Gastrocnemius medialis (tissue), 4 donors: ENCODE measurements at places on chromosomes 7 and 10.

DNA sequence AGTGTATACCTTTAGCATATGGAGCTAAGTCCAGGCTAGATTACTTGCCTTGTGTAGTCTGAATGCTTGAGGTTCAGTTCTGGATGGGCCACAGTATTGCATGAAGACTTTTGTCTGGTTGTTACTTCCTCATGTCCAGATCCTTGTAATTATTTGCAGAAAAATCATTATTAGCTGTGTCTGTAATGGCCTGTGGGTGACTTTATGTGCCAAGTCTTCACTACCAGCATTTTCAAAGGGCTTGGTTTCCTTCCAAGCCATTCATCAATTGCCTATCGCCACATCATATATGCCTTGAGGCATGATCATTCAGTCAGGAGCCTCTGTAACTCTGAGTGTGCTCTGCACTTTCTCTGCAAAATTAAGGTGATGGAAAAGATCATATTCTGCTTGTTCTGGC is 13.8 kb upstream of the HDAC9 start:
- no peak for DNase-seq

DNA sequence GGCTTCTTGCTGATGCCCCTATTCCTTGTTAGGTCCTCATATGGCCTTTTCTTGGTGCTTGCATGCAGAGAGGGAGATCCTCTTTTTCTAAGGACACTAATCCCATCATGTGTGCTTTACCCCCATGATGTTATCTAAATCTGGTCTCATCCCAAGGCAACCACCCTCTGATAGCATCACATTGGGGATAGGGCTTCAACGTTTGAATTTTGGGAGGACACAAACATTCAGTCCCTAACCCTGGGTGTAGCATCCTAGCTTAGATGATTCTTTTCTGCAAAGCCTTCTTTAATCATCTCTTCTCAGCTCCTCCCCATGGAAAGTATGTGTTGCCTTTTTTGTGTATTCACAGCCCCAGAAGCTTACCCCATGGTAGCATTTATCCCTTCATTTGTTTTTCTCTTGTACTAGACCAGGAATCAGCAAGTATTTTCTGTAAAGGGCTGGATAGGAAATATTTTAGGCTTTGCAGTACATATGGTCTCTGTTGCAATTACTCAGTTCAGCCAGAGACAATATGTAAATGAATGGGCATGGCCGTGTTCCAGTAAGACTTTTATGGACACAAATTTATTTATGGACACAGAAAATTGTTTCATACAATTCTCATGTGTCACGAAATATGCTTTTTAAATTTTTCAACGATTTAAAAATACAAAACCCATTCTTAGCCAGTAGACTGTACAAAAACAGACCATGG is 101.5 kb upstream of the CSTF2T start:
- no peak for DNase-seq

DNA sequence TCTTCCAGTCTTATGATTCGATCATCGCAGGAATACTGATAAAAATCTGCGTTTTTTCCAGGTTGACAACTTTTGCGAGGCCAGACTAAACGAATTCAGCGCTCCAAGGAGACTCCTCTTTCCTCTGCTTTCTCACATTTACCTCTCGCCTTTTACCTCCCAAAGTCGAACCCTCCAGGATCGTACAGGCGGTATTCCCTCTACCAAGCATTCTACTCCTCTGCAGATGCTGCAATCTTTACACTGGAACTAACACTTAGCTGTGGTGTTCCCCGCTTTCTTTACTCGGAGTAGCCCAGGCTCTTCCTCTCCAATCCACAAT is 449 bp downstream of the NUDT5 start:
- DNase-seq, result no peak

DNA sequence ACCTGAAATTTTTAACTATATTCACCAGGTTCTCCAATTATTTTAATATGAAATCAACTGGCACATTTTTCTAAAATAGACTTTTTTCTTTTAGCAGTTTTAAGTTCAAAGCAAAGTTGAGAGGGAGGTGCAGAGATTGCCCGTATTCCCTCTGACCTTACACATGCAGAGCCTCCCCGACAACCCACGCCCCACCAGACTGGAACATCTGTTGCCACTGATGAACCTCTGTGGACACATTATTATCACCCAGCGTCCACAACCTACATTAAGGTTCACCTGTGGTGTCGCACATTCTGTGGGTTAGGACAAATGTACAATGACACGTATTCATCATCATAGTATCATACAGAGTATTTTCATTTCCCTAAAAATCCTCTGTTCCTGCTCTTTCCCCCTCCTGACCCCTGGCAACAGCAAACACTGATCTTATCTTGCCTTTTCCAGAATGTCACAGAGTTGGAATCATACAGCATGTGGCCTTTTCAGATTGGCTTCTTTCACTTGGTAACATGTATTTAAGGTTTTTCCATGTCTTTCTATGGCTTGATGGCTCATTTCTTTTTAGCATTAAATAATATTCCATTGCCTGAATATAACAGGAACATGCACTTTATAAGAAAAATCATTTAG is 37.1 kb downstream of the COBL start:
- DNase-seq, result no peak

DNA sequence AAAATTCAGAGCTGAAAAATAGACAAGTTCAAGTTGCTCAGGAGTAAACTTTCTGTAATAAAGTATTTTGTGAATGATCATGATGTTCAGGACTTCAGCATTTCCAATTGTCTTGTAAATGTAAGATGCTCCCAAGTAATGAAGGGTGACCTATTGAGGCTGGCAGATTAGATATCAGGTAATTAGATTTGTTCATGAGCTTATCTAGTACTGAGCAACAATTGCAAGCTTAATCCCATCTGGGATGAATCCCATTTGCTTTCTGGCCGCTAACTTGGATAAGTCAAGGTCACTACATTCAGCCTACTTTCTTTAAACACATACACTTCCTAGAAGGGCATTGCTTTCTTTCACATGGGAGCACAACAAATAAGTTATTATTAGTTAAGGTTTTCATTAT is 82.4 kb upstream of the ITGB1 start:
- DNase-seq, result no peak

GRCh38 chr10:73878365-73878764 is 4.0 kb upstream of the CAMK2G start:
- DNase-seq, result no peak

DNA sequence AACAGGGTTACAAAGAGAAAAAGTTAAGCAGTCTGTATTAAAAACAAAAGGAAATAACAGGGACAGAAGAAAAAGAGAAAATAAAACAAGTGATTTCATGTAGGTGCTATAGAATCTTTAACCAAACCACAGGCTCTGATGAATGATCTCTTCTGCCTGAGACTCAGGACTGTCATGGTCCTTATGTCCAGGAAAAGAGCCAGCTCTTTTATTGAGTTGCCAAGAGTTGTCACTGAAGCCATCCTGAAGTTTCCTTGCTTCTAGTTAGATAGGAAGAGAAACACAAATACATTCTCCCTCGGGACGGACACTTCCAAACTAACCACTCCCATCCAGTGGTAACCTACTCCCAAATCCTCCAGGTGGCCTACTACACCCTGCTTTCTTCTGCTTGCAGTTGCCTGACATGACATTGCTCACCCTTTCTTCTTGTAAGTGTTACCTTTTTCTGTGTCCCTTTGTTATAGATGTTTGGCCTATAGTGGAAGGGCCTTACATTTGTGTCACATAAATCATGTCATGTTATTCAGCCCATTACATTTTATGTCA is 346.7 kb downstream of the NRG3 start:
- no peak for DNase-seq

GRCh38 chr7:132485600-132486273 is 90.5 kb downstream of the PLXNA4 start:
- no peak for DNase-seq

GRCh38 chr10:79058899-79059841 is 9.6 kb upstream of the ZMIZ1 start:
- no peak for DNase-seq

DNA sequence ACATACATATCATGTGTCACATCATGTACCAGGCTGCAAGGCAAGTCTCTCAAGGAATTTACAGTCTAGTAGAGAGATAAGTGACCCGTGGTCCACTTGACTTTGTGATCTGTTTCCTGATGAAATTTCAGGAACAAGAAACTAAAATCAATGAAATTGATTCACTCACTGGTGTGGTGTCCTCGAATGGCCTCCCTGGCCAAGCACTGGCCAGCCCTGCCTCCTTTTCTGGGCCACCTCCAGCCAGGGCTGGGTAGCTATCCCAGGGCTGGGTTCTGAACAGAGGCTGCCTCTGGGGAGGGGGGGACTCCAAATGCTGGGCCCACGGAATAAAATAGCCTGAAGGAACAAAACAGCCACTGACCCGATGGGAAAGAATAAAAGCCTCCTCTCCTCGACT is 182.2 kb downstream of the HERPUD2 start:
- no peak for DNase-seq

- DNase-seq, result no peak
Observed at GRCh38 chr7:15284396-15284795, 277.4 kb downstream of the AGMO start.

DNA sequence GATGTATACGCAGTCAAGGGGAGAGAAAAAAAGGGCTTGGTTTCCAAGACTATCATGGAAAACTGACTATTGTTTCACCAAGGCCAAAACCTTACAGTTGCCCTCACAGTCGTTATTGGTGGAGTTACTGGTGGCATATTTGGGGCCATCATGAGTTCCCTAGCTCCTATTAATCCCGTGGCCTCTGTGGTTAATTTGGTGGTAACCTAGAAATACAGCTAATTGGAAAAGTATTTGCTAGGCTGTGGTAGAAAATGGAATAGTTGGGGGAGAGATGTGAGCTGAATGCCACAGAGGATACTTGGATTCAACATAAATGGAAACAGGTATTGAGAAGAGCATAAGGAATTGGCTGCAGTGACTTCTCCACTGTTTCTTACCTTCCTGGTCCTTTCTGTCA is 450.7 kb downstream of the KCNMA1 start:
- no peak for DNase-seq

DNA sequence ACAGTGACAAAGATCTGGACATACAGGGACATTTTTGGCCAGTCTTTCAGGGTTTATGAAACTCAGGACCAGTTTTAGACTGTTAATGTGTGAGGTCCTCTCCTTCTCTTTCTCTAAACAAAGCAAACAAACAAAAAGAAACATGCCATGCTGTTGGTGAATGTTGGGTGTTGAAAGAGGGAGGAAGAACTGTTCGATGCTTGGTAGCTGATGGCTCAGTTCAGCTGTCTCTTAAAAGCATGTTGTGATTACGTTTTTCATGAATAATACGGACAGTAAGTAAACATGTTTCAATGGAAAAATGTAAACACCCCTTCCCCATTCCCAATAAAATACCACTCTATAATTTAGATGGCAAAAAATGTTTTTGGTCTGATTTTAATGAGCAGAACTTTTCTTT is 219.1 kb downstream of the SEC23IP start:
- no peak for DNase-seq

DNA sequence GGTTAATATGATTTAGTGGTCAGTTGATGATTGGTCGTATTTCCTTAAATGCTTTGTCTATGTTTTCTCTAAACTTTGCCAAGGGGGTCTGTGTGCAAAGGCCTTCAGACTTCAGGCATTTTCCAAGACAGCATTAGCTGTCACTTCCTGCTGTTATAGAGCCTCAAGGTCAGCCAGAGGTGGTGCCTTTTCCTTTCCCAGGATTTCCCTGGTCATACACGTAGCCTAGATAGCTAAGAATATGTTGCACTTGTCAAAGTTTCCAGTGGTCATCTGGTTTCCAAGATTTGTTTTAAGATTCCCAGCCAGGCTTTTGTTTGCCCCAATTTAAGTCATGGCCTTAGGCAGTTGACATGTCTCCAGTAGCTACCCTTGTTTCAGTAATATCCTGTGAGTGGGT is 133.2 kb upstream of the IGFBP3 start:
- DNase-seq, result no peak

GRCh38 chr10:21495002-21495751 is 30.3 kb downstream of the SKIDA1 start:
- DNase-seq, result no peak

- no peak for DNase-seq
Observed at GRCh38 chr7:150914196-150914595, 61.9 kb downstream of the AOC1 start.
